Osteoblast (primary cell): ENCODE measurements at places on chromosomes 12 and 14.

DNA sequence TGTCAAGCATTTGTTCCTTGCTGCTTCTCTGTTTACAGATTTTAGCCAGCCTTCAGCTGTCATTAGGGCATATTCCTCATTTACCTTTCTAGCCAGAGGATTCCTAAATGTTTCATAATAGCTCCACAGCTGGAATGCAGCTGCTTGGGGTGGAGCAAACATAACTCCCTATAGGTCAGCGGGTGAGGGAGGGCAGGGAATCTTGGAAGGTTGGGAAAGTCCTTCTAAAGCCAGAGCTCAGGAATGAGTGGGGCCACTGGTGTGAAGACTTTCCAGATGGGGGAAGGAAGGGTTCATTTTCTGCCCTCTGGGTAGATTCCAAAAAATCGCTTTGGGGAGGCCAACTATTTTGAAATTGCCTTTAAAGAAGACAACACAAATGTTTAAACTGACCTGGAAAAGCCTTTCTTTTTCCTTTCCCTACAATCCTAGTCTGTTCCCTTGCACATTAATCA, 16.3 kb upstream of the IRF2BPL start:
- H3K36me3 ChIP-seq, result no peaks in the 10 kb centered on the region
- H3K27me3 ChIP-seq, result no peaks in the 10 kb centered on the region
- DNase-seq, result peak; percentile 53
- H3K27ac ChIP-seq, result peak overlapping the region; percentile 95

GRCh38 chr12:80556566-80556965, 112.5 kb downstream of the PTPRQ start:
- no peak overlapping the region for H3K4me3 ChIP-seq
- no peaks in the 10 kb centered on the region for H3K36me3 ChIP-seq
- peak overlapping the region; percentile 27 for H3K27ac ChIP-seq

GRCh38 chr12:121830588-121831265, 26.9 kb downstream of the SETD1B start:
- no peaks in the 10 kb centered on the region for H3K27me3 ChIP-seq
- H3K4me3 ChIP-seq, result no peak overlapping the region
- peak; percentile 67 for DNase-seq
- H3K36me3 ChIP-seq, result peaks cover 51% of the 10 kb centered on the region

DNA sequence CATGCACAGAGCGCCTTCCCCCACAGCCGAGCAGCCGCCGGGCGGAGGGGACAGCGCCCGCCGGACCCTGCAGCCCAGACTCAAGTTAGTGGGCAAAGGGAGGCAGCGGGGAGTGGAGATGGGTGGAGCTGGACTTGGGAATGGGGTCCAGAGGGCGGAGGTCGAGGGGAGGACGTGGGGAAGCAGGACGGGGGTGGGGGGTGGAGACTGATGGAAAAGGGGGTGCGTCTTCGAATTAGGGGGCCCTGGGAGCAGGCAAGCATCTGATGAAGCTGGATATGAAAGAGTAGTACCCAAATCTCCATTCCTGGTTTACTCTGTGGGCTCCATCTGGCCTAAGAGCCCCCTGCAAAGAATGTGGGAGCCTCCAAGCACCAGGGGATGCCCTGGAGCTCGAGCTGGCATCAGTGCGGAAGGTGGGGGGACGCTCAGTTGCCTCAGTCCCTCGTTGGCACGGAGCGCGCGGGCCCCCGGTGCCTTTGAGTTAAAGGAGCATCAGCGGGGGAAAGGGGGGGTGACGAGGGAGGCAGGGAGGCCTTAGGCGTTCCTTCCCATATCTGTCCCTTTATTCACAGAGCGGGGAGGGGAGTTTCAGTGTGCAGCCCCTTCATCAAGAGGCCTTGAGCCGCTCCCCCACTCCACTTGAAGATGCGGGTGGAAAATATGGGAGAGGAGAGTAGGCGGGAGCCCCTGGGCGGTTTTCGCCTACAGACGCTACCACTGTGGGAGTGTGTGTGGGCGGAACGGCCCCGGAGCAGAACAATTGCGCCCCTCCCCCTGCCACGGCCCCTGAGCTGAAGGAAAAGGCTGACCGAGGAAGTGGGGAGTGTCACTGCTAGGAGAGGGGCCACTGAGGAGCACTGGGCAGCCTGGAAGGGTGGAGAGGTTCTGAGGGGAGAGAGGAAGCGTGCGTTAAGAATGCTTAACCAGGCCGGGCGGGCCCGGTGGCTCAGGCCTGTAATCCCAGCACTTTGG, 644 bp downstream of the NAB2 start:
- peak; percentile 92 for DNase-seq
- peak overlapping the region; percentile 97 for H3K4me3 ChIP-seq
- H3K4me1 ChIP-seq, result peaks cover 59% of the 10 kb centered on the region

DNA sequence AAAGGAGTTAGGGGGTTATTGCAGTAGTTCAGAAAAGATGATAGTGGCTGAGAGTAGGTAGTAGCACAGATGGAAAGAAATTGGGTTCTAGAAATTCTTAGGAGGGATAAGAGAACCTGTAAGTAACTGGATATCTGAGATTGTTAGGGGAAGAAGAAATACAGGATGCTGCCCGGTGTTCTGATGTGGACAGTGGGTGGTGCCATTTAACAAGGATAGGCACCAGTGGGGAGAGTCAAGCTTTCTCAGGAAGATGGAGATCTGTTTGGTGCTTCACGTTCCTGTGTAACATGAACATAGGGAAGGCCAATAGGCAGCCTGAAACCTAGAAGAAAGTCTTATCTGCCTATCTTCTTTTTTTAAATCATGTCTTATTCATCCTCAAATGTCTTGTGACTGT, 245.9 kb downstream of the NPAS3 start:
- no peaks in the 10 kb centered on the region for H3K4me1 ChIP-seq
- H3K36me3 ChIP-seq, result no peaks in the 10 kb centered on the region
- no peak overlapping the region for H3K4me3 ChIP-seq
